ENCODE measurements at places on chromosomes 7 and 10.

- no peak for DNase-seq
Observed at GRCh38 chr10:118585794-118586193, 9.7 kb downstream of the PRLHR start.

GRCh38 chr7:142873281-142873784 lies 12.2 kb downstream of the TRPV6 start:
- peak; percentile 26 for DNase-seq

DNA sequence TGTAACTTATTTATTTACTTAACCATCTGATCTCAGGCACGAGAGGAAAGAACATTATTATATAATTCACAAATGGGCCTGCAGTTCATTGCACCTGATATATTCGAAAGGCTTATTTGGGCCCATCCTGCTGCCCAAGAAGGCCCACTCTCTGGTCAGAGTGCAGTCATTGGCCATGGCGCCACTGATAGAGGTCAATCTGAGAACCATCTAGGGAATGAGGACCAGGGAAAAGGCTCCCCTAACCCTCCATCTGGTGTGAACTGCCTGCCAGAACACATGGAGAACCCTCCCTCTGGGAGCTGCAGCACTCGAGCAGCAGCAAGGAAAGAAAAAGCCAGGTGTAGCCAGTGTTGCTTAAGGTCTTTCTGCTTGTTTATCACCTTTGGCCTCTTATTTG lies 136.6 kb downstream of the REEP3 start:
- DNase-seq = no peak

GRCh38 chr7:117656806-117657205 lies 177.0 kb downstream of the CFTR start:
- DNase-seq = no peak

DNA sequence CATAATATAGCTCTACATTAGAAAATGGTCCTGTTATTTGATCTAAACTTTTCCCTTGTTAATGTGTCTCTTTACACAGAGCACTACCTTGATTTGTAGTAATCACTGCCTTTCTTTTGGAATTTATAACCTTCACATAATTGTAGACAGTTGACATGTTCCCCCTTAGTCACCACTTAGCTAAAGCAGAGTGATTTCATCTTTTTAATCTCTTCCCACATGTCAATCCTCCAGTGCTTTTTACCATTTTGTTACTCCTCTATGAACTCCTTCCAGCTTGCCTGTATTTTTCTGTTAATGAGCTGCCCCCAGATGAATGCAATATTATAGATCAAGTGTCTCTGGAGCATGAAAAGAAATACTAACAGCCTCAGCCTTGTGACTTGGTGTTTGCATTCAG lies 2.6 kb upstream of the PPP1R3A start:
- DNase-seq = no peak

GRCh38 chr7:15491361-15491760 lies 70.5 kb downstream of the AGMO start:
- no peak for DNase-seq

DNA sequence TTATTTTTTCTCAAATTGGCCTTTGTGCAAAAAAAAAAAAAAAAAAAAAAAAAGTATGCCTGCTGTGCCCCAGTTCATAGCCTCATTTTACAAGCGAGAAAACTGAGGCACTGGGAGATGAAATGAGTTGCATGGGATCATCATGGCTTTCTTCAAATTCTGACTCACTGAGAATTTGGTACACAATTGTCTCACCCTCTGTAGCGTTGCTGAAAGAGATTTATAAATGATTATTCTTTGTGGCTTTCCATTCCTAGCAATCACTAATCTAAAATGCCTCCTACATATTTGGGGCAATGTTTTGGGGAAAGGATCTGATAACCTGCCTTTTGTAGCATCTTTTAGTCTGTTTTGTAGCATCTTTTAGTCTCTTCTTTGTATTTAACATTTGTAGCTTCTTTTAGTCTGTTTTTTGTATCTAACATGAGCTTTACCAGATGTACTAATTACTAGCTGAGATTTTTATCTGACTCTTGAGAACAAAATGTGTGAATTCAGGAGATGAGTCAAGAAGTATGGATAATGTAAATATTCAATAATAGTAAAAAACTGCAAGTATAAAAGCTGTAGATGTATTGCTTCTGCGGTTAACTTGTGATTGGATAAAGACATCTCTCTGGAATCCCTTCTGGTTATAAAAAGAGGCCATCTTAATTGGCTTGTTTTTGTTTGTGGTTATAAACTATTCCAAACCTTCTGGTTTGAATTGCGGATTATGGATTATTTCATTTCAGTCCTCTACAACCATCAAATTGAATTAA lies 161.4 kb downstream of the ARID5B start:
- no peak for DNase-seq

GRCh38 chr10:53491774-53492173 lies 719.2 kb upstream of the MBL2 start:
- DNase-seq = no peak

- peak; percentile 13 for DNase-seq
Observed at GRCh38 chr10:33211106-33211878, 123.2 kb downstream of the NRP1 start.

DNA sequence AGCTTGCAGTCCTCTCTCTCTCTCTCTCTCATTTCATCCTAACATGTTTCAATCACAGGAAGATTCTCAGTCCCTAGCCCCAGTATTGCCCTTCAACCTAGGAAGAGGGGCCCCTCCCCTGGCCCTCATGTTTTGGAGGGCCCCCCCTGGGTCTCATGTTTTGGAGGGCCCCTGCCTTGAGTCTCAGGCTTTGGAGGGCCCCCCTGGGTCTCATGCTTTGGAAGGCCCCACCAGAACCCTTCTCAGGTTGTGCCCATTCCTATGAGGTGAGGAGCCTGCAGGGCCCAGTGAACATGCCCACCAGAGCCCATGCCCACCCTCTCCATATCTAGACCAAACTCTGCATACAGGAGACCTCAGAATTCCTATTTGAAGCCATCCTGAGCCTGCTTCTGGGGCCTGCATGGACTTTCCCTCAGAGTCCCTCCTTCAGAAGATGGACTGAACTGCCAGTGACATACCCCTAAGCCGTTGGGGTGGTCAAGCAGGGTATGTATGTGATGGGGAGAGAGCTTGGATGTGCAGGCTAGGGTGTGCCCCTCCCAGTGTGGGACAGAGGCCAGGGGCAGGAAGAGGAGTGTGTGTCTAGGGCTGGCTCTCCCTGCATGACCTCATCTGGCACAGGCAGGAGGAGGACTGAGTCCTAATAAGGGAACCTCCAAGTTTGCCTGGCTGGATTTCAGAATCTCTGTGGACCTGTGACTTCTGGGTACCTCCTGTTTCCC lies 8.1 kb upstream of the VDAC2 start:
- DNase-seq = no peak

- no peak for DNase-seq
Observed at GRCh38 chr7:26149391-26149977, 2.5 kb upstream of the NFE2L3 start.

DNA sequence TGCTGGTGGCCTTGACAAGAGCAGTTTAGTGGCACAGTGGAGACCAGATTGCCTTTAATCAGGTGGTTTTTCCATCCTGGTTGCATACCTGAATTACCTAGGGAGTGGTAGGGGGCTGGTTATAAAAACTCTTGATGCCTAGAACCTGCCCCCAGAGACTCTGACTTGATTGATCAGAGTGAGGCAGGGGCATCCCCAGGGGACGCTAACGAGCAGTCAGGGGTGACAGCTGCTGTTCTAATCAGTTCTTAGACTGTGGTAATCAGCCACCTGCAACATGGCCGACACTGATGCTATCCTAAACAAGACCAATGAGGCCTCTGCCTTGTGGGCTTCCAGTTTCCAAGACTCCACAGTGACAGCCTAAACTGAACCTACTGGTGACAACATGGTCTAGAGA lies 2.0 kb upstream of the OPALIN start:
- DNase-seq = no peak

DNA sequence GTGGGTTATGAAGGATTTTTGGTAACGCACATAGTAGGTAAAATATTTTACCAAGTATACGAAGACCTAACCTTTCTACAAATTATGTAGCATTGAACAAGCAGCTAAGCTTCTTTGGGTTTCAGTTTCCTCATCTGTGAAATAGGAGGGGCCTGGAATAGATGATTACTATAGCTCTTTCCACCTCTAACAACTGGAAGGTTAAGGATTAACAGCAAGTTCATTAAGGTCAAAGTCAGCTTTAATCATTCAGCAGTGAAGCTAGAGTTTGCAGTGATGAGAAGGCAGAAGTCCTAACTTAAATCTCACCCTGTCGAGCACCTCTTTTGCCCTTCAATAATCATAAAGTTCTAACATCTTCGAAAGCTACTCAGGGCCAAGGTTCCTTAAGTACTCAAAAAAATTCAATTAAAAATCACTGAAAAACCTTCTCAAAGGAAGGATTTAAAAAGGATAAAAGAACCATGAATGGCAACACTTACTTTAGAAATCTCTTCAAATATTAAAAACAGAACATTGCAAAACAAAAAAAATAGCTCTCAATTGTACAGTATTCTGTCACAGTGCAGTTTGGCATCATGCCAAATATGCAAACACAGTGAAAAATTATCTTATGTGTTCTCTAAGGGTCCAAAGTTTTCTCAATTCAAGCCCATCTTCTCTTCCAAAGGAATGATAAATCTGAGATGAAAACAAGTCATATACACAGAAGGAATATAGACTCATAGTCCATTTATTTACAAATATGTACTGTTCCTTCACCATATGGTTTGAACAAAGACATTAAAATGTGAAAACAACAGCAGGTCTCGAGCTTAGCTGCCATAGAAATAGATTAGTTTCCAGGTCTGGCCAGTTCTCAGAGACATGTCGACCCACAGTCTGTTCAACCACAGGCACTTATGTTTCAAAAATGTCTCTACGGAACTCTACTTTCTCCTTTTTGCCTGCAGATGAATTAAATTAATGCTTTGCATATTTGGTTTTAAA lies 152.0 kb upstream of the SLC13A1 start:
- DNase-seq = no peak

Data from stimulated activated CD4-positive, alpha-beta T cell treated with anti-CD3 and anti-CD28 coated beads, Interleukin-12 subunit alpha, Interleukin-12 subunit beta, amount 100 ng/mL, for 48 hours (primary cell).